ENCODE measurements at places on chromosomes 3 and 15.

DNA sequence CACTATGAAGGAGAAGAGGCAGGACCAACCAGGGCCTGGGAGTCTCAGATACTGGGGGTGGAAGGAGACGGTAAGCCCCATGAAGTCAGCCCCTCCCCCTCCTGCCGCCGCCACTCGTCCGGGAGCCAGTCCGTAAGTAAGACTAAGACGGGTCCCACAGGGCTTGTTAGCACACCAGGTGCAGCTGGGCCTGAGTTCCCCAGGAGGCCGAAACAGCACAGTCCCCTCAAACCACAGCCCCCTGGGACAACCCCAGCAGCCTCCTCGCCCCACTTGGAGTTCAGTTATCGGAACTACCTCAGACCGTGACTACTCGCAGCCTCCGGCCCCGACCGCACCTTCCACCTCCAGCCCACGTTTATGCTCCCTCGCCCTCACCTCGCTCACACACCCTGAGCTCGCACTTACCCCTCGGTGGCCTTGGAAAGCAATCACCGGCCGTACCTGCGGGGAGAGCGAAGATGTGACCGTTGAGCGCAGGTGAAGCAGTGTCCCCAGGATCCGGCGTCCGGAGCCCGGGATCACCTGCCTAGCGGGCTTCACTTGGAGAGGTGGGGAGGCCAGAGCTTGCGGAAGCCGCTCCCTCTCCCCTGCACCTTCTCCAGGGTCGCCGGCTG, 557 bp downstream of the ELL3 start:
- DNase-seq, result peak; percentile 41

DNA sequence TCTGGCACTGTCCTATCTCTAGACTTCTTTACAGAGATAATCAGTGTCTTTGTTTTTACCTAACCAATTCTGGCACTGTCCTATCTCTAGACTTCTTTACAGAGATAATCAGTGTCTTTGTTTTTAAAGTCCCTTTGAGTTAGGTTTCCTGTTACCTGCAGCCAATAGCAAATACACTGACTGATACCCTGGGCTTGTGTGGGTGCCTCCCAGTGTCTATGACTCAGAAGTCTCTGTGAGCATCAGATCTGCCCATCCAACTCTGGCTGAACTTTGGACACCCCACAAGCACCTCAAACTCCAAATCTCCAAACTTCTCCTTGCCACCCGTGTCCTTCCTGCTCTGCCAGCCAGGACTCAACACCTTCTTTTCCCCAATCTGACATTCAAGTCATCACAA, 30.4 kb downstream of the SLC41A3 start:
- no peak for DNase-seq

DNA sequence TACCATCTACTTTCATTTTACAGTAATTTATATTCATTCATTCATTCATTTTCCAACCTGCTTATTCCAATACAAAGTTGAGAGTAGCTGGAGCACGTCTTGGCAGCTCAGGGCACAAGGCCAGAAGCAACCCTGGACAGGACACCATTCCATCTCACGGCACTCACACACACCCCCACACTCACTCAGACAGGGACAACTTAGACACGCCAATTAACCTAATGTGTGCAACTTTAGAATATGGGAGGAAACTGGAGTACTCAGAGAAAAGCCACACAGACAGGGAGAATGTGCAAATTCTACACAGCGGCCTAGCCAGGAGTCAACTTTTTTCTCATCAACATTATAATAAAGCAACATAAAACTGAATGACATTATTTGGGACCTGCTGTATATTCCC, 46.7 kb downstream of the IGF2BP2 start:
- DNase-seq, result no peak

GRCh38 chr3:57793737-57794187, 37.7 kb downstream of the SLMAP start:
- DNase-seq, result no peak

DNA sequence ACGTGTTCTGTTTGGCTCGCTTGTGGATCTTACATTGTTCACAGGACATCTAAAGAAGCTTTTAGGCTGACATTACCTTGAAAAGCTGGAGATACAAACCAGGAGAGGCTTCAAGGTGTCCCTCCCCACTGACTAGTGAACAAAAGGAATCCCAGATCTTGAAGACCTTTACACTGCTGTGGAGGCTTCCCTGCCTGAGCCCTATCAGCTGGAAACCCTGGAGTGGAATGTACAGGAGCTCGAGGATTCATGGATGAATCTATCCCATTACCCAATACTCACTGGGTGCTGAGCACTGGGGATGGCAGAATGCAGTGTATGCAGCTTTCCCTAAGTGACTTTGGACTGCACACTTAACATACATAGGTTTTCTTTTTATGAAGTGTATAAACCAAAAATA, 82.3 kb upstream of the MFGE8 start:
- DNase-seq, result no peak

DNA sequence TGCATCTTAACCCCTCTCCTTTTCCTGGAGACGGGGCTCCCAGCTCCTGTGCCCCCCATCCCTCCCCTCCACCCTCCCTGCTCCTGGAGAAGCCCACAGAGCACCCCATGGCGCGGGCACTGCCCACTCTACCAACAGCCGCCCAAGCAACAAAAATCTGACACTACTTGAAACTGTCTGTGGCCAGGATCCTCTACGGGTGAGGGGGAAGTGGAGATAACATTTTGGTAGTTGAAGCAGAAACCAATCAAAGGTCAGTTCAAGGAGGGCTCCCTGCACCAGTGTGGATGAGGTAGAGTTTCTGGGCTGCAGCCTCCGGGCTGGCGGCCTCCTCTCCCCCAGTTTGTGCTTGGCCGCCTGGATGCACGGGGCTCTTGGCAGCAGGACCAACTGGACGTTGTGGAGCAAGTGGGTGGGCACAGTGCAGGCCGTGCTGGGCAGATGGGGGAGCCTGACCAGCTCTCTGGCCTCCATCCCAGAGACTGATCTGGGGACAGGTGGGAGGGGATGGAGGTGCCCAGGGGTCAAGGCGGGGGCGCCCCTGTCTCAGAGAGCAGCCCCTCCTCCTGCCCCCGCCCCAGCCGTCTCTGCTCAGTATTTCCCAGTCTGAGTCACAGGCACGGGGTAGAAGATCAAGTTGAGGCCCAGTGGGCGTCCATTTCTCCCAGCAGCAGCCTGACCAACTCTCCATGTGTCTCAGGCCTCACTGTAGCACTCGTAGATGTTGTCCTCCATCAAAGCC, 12.8 kb downstream of the H1-8 start:
- DNase-seq, result no peak

DNA sequence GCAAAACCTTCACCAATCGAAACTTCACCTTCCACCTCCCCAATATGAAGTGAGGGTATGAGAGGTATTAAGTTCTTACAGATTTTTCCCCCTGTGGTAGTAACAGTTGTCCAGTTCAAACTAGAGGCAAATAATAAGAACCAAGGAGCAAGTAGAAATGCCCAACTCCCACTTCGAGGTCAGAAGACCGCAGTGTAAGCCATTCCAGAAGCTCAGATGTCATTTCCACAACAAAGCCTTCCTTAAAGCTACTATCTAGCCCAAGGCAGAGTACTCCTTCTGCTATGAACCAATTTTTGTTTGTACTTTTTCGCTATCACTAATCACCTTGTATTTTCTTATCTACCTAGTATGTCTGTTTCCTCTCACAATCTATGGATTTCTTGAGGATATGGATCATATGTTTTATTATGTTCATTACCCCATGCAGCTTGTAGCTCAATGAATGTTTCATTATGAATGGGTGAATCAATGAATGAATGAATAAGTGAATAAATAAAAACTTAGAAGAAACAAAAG, 235.7 kb upstream of the KCNMB2 start:
- no peak for DNase-seq

- DNase-seq, result peak; percentile 24
Measured at GRCh38 chr15:65184305-65184867, 756 bp downstream of the CLPX start.

GRCh38 chr3:162525771-162526170, 1029.2 kb downstream of the OTOL1 start:
- no peak for DNase-seq

DNA sequence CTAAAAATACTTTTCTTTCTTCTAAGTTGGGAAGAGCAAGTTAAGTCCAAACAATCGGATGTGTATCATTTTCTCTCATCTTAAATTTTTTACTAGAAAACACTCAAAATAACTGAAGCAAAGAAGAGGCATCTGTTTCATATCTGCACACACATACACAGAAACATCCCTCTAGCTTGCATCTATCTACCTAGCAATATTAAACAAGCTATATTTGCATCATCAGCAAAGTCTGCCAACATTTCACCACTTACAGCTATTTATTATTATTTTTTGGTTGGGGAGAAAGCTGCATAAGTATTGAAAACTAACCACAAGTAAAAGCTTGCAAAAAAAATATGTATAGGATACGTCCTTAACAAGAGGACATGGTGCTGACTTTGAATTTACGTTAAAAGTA, 1.9 kb downstream of the GOLIM4 start:
- no peak for DNase-seq

DNA sequence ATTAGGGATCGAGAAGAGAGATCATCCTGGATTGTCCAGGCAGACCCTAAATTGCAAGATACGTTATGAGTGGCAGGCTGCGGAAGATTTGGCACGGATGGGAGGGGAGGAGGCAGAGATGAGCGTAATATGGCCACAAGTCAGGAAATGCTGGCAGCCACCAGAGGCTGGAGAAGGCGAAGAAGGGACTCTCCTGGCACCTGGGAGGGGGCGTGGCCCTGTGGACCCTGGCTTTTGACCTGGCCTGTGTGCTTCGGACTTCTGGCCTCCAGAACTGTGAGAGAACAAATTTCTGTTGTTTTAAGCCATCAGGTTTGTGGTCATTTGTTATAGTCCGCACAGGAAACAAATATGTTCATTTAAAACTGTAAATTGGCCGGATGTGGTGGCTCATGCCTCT, 31.9 kb upstream of the IGF1R start:
- no peak for DNase-seq

- DNase-seq, result no peak
Measured at GRCh38 chr3:459311-459670, 262.7 kb downstream of the CHL1 start.

DNA sequence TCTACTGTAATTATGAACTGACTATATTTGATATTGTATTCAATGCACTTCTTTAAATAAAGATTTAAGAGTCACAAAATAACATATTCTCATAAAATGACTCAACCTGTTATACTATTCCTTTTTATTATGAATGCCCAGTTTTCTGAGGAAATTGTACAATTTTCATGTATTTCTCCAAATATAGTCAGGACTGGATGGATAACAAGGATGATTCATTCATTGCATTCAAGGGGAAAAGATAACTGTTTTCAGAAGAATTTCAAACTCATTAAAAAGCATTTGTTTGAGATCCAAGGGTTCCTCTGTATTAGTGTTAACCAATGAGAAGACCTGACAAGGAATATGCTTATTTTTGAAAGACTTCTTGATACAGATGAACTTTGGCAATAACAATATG, 163.7 kb downstream of the MEIS2 start:
- DNase-seq, result no peak

DNA sequence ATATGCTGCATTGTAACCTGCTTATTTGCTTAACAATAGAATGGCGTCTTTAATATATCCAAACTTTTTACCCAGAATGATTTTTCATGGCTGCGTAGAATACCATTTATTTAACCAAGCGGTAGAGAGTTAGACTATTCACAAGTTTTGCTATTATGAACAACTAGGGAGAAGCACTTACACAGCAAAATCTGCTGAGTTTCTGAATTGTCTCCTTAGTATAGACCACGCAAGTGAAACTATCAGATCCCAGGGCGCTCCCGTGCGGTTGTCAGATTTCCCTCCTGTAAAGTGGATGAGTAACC, 12.6 kb upstream of the ADPGK start:
- DNase-seq, result no peak

DNA sequence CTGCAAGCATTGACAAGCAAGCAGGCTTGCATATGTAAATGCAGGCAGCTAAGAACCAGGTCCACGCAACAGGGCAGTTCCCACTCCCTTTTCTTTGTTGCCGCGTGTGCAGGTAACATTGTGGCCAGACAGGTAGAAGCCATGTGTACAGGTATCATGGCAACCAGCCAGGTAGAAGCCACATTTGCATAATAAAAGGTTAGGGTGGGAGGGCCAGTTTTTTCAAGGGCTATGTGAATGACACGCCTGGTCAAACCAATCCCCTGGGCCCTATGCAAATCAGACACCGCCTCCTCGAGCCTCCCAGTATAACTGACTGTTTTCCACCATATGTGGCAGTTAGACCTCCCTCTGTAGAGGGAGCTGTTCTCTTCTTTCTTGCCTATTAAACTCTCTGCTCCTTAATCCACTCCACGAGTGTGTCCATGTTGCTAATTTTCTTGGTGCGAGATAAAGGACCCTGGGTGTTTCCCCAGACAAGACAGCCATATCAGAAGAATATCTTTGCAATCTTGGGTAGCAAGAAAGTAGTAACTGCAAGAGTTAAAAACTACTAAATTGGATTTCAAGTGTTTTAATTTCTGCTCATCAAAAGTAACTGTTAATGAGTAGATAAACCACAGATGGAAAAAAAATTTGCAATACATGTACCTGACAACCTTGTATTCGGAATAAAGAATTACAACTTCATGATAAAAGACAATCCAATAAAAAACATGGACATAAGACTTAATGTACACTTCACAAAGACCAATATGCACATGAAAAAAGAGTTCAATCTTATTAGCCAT, 21.8 kb downstream of the PCOLCE2 start:
- peak; percentile 98 for DNase-seq

- no peak for DNase-seq
Measured at GRCh38 chr3:23099677-23100076, 103.5 kb upstream of the UBE2E2 start.

DNA sequence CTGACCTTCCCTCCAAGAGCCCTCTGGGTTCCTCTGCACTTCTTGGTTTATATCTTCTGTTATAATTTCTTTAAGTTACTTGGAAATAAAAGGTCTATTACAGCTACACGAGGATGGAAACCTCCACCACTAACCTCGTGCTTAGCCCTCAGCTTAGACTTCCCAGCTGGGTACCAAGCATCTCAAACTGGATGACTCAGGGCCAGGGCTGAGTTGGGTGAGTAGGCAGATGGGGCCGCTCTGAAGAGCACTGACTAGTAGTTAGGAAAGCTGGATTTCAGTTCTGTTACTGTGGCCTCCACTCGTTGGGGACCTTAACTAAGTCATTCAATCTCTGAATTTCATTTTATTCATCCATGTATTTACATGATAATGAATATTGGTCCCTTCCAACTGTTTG, 1036.6 kb downstream of the IGSF11 start:
- DNase-seq, result no peak

DNA sequence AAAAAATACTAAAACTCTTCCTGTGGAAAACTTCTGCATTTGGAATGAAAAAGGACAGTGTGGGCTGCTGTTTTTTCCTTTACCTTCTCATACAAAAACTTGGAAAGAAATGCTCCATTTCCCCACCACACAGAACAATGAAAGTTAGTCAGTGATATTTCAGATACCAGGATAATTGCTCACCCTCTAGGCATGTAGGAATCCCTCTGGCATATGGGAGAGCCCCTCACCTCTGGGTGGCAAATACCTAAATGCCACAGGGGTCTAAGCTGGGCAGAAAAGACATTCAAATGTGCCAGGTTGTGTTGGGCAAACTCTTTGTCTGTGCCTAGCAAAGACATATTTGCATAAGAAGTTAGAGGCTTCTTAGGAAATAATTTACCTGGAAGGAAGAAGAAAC, 560.3 kb upstream of the NR2F2 start:
- DNase-seq, result no peak
